Chondrocyte (in vitro differentiated cells): ENCODE measurements at places on chromosomes 11 and 22. TPM values are rescaled to one million over a fixed set of nuclear protein-coding genes. Genes with fewer than 3 reads are reported as not detected.

DNA sequence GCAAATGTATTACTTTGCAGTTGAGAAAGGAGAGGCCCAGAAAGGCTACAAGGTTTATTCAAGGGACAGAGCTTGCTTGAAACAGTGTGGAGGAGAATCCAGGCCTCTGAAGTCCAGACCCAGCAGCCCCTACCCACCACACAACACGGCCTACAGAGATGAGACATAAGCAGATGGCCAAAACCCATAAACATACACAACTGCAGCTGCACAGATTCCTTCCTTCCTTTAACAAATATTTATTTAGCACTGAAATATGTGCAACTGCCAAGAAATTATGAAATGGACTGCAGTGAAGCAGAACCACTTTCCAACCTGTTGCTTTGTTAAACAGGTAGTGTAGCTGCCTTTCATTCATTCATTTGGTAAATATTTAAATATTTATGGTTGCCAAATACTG is 122.3 kb downstream of the SPATA19 start:
- no peak for DNase-seq

DNA sequence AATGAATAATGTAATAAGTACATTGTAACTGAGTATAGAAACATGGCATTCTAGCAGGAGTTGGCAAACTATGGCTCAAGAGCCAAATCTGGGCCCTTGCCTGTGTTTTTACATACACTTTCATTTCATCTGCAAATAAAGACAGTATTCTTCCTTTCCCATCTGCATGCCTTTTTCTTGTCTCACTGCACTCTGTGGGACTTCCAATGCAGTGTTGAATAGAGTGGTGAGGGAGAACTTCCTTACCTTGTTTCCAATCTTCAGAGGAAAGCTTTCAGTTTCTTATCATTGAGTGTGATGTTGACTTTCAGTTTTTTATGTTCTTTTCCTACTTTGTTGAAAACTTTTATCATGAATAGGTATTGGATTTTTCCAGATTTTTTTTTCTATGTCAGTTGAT is 82.1 kb downstream of the USP47 start:
- no peak for DNase-seq

GRCh38 chr11:26493616-26494015 is 78.4 kb downstream of the MUC15 start:
- no peak for DNase-seq

GRCh38 chr11:1744137-1744886 is 6.1 kb downstream of the IFITM10 start:
- DNase-seq, result peak; percentile 70

LYVE1 gene
- 1.2 to 5.2 TPM (median 3.5 TPM) in 3 replicates for total RNA-seq

- no peak for DNase-seq
Measured at GRCh38 chr11:26985943-26986342, 8.0 kb upstream of the FIBIN start.

- DNase-seq, result peak; percentile 86
Measured at GRCh38 chr22:48889887-48890692, 937.6 kb downstream of the BRD1 start.
